ENCODE measurements at places on chromosomes 11 and 22.

GRCh38 chr22:33699176-33699575 lies 221.1 kb downstream of the LARGE1 start:
- no peak for DNase-seq

DNA sequence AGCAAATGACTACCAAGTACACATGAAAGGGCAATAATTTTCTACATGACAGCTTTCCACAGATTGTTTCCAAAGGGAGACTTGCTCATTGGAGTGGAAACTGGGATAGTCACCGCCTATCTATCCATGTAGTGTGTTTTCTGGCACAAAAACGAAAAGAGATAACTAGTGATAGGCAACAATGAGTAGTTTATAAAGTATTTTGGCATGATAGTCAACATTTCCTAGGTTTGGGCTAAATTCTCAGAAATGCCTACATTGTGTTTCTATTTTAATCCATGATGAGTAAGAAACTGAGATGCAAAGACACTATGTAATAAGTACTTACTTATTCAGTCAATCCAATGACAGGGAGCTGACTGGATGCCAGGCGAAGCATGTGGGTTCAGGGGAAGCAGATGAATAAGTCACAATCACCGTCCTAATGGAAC lies 1129.1 kb downstream of the DLG2 start:
- no peak for DNase-seq

DNA sequence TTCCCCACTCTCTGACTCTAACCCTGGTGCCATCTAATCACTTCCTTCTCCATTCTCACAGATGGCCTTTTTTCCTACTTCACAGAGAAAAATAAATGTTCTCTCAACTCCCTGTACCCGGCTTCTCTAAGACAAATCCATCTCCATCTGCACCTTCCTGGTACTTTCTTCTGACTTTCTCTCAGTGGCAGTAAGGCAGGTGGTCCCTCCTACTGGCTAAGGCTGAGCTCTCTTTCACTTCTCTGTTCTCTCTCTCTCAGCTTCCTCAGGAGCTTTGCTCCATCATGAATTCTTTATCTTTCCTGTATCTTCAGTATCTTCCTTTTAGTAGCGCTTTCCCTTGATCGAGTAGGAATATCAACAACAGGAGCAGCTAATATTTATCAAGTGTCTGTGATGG lies 421.6 kb downstream of the TMEM135 start:
- DNase-seq: no peak

DNA sequence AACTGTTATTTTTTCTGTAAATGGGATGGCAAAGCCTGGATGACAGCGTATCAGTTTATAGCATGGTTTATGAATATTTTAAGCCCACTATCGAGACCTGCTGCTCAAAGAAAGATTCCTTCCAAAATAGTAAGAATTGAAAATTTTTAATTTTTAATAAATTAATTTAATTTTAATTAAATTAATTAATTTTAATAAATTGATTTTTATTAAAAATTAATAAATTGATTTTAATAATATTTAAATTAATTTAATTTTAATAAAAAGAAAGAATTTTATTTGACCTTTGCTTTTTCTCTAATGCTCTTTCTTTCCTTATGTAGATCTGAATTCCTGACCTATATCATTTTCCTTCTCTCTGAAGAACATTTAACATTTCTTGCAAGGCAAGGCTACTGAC lies 62.9 kb downstream of the EXT2 start:
- DNase-seq: no peak

DNA sequence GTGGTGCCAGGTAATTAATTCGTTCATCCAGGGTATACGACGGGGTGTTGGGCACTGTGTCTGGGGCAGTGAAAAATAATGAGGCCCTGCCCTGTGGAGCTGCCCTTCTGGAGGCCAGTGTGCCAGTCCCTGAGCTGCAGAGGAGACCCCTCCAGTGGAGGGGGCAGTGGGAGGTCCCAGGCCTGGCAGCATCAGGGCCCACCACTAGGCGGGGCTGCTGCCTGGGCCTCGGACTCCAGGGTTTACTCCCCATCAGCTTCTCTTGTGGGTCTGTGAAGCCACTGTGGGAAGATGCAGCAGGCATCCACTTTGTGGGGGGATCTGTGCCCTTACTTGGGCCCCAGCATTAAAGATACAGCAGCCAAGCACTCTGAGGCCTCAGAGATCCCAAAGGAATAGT lies 17.4 kb upstream of the TMPRSS6 start:
- peak; percentile 25 for DNase-seq

- no peak for DNase-seq
Measured at GRCh38 chr11:12915093-12915492, 94.0 kb upstream of the RASSF10 start.

- no peak for DNase-seq
Measured at GRCh38 chr11:119671561-119672015, 57.4 kb downstream of the NECTIN1 start.

GRCh38 chr11:91261513-91261912 lies 963.1 kb upstream of the FAT3 start:
- DNase-seq: no peak

DNA sequence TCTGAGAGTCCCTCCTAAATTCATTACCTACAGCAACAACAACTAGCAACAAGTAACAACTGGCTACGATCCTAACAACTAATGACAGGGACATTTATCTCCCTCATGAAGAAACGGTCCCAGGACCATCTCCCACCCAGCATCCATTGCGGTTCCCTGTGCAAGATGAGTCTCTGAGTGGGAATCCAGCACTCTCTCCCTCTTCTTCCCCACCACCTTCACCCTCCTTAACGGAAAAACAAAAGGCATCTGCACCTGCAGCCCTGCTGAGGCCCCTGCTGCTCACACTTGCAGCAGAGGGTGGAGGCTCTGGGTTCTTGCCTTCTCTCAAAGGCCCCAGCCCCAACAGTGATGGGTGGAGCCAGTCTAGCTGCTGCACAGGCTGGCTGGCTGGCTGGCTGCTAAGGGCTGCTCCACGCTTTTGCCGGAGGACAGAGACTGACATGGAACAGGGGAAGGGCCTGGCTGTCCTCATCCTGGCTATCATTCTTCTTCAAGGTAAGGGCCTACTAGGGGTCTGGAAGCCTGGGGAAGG lies at the start of gene CD3G:
TSS of gene CD3G (plus strand) at position 364 of the 535 bp plus-strand sequence. CDS start at position 444, 80 bp downstream.
- DNase-seq: peak; percentile 51

GRCh38 chr11:95925011-95925410 lies 1.1 kb upstream of the MTMR2 start:
- no peak for DNase-seq

DNA sequence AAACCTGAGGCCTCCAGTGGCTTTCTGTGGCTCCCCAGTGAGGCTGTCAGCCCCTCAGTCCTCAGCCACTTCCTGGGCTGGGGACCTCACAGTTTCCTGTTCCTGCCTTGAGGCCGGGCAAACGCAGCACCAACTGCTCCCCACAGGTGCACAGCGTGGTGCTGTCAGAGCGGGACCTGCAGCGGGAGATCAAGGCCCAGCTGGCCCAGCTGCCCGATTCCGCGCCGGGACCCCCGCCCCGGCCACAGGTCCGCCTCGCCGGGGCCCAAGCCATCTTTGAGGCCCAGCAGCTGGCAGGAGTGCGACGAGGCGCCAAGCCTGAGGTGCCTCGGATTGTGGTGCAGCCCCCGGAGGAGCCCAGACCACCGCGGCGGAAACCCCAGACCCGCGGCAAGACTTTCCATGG lies 5.4 kb downstream of the TBC1D10C start:
- DNase-seq: no peak

GRCh38 chr11:12060385-12060985 lies 49.9 kb upstream of the MICAL2 start:
- no peak for DNase-seq

DNA sequence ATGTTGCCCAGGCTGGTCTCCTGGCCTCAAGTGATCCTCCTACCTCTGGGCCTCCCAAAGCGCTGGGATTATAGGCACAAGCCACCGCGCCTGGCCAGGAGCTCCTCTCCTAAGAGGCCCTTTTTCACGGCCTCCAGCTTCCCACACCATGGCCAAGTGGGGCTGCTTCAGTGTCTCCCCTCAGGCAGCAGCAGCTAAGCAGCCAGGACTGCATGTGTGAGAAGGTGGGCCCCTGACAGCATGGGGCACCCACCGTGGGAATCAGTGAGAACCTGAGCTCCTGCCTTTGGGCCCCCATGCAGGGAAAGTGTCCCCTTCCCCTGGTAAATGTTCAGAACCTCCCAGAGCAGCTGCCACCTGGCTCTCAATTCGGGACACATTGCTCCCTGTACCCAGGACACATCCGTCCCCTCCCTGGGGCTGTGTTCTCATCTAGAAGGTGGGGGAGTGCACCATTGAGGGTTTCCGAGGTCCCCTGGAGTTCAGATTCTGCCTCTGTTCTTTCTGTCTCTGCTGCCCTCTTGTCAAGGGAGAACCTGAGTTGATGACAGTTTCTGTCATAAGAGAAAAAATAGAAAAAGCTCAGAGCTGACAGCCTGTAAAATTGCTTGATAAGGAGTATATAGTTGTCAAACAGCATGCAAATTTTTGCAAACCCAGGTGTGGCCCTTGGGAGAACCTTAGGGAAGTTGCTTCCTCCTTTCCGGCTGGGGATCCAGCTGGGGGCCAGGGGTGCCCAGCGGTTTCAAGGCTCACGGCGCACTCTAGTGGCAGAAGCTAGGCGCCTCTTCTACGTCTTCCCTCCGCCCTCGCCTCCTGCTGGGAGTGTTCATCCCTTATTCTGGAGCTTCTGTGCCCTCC lies 29.7 kb downstream of the FAM83F start:
- DNase-seq: peak; percentile 58

- DNase-seq: no peak
Measured at GRCh38 chr11:21975242-21975641, 217.6 kb upstream of the ANO5 start.

DNA sequence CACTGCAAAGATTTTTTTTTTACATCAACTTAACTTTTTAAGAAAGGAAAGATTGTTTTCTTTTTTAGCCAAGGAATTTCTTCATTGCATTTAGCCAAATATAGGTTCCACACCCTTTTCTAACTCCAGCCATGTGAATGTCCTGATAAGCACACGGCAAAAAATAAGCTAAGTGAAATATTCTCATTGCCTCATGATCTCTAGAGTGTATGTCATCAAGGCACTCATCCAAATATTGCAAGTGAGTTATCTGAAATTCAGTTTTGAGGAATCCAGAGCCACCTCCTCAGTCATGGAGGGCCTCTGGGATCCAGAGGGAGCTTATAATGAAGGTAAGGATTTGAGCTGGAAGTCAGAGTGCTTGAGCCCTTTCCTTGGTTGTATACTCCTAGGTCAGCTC lies 80.0 kb downstream of the BLID start:
- DNase-seq: no peak

GRCh38 chr22:46514592-46515207 lies 22.7 kb downstream of the CELSR1 start:
- DNase-seq: no peak

- no peak for DNase-seq
Measured at GRCh38 chr11:293852-294661, 5.1 kb downstream of the PGGHG start.

DNA sequence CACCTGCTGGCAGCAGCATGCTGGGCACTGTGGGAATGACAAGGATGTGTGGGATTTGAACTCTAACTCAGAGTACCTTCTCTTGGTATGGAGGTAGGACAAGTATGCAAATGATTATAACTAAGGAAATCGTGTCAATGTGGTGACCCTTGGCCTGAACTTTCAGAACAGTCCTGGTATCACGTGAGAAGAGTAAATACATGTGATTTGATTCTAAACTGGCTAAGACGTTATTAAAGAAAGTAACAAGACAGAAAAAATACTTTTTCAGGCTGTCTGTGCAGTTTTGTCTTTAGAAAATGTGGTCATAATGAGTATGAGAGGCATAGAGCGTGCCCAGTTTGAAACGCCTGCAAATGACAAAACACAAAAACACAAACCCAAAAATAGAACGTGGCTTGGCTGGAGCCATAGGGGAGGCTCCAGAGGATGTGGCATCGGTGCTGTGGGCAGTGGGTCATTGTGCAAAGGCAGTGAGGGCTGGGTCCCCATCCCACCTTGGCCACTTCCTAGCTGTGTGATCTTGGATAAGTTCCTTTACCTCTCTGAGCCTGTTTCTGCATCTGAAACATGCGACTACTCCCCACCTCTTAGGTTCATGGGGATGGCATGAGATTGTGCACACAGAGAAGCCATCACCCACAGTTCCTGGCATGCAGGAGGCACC lies 18.4 kb upstream of the IL2RB start:
- no peak for DNase-seq

DNA sequence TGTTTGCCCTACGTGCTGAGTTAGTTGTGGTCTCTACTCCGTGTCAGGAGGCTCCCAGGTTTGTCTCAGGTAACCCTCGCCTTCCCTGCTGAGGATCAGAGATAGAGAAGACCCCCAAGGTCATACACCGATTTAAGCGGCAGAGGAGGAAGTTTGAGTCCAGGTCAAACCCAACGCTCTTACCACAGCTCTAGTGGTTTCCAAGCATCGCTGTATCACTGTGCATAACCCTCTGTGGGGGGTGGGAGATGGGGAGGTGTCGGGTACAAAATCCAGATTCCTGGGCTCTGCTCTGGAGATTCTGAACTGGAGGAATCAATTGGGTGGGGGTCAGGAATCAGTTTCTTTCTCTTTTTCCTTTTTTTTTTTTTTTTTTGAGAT lies 627 bp downstream of the DNAJC4 start:
- DNase-seq: no peak

DNA sequence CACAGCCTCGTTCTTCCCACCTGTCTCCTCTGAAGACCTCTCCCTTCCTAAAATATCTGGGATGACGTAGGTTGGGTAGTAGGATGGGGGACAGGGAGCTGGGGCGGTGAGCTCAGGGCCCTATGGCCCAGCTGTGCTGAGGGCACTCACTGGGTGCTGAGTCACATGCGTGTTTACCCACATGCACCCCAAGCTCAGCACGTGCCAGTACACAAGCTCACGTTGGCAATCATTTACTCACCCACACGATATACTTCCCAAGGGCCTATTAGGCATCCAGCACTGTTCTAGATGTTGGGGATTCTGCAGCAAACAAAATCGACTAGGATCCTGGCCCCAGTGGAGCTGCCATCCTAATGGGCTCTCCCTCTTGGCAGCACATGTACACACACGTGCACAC lies 28.7 kb downstream of the ARAP1 start:
- DNase-seq: no peak

DNA sequence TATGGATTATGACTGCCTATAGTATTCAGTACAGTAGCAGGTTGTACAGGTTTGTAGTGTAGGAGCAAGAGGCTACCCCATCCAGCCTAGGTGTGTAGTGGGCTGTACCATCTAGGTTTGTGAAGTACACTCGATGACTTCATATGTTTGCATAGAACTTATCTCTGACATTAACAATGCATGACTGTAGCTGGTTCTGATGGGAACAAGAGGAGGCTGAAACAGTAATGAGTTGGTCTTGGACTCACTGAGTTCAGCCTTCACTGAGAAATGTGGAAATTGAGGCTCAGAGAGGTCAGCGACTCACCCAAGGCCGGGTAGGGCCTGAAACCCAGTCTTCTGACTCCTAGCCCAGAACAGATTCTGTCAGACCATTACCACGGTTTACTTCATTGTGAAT lies 13.0 kb downstream of the MYO7A start:
- no peak for DNase-seq

DNA sequence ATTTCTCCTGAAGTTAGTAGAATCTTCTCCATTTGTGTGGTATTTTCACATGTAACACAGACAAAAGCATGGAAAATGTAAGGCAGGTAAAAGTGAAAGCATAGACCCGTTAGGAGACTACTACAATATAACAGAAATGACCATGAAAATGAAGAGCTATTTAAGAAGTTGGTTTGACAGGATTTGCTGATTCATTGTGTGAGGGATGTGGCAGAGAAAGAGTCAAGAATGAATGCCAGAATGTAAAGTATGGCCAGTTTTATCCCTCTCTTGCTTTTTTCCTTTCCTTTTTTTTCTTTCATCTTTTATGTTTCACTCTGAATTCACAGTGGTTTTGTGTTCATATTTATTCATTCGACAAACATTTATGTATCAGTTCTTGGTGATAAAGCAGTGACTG lies 115.9 kb downstream of the ARFGAP2 start:
- no peak for DNase-seq

All from stimulated activated CD4-positive, alpha-beta T cell treated with anti-CD3 and anti-CD28 coated beads, Interleukin-1b, Interleukin-23, amount 100 ng/mL, for 4 hours (primary cell).